ENCODE measurements at places on chromosomes 12 and 14. TPM values are rescaled to one million over a fixed set of nuclear protein-coding genes. Genes with fewer than 3 reads are reported as not detected.

Gene MEG3
- 12.6 TPM for total RNA-seq

Gene HOXC6
- total RNA-seq = 0.66 TPM

Gene CCDC38
- total RNA-seq = not detected

Gene EXD2
- 16.4 TPM for total RNA-seq

Gene CD163L1
- total RNA-seq = 3.8 TPM

Gene FAIM2
- total RNA-seq = not detected

Gene TCTN2
- total RNA-seq = 8.5 TPM

Gene KLHDC1
- total RNA-seq = 1.1 TPM

Gene PMCH
- 0.09 TPM for total RNA-seq

Gene ACSS3
- total RNA-seq = 0.19 TPM

Gene IL31
- not detected for total RNA-seq

Gene NPFF
- total RNA-seq = not detected

Gene CLEC4E
- total RNA-seq = not detected

Gene ERBB3
- not detected for total RNA-seq

Gene PPP1R36
- total RNA-seq = 0.85 TPM

Gene NANOG
- total RNA-seq = not detected

Gene TMEM229B
- total RNA-seq = 0.19 TPM

Gene PRB2
- total RNA-seq = not detected

Gene SOCS2
- total RNA-seq = 3.5 TPM

Gene LMNTD1
- 0.45 TPM for total RNA-seq

Gene PHLDA1
- 31.5 TPM for total RNA-seq

Gene ZBTB39
- 5.7 TPM for total RNA-seq

Gene ASIC1
- total RNA-seq = 1.0 TPM

Gene KRT82
- not detected for total RNA-seq

Gene SMCO3
- total RNA-seq = 0.56 TPM

Gene LACRT
- total RNA-seq = not detected

Gene FIGNL2
- total RNA-seq = 0.19 TPM

Gene NELL2
- not detected for total RNA-seq

Gene RASSF8
- total RNA-seq = 75.2 TPM

Gene CCDC198
- total RNA-seq = not detected
